SK-N-SH (cell line): ENCODE measurements at places on chromosomes 16 and 17.

DNA sequence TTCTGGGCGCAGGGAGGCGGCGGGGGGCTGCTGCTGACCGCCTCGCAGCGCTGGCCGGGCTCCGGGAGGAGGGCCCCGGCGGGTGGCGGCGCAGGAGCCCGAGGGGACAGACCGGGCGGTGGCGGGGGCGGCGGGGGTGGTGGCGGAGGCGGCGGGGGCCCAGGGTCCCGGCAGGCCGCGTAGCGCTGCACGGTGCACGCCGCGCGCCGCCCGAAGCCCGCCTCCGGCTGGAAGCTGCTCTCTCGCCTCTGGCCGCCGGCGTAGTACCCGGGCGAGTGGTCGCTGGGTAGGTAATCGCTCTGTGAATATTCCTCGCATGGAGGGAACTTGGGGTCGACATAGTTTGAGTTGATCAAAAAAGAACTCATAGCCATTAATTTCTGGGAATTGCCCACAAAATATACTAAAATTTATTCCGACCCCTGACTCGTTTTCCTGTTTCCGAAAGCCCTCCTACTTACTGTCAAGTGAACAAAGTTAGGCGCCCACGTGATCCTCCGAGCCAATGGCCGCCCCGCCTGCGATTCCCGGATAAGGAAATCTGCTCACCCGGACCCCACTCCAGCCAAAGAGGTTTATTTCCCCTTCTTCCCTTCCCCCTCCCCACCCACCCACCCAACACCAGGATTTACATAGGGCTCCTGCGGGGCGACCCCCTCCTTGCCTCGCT, at the start of gene HOXB4:
Gene HOXB4 (minus strand): TSS at position 405 of the 670 bp plus-strand sequence. CDS start 31 bp downstream, at position 374.
- no peak for DNase-seq
- H3K27me3 ChIP-seq = peaks cover 94% of the 10 kb centered on the region
- H3K27ac ChIP-seq = no peak within 1 kb of the TSS
- no peak within 1 kb of the TSS for H3K4me3 ChIP-seq
- no peaks in the 10 kb centered on the region for H3K36me3 ChIP-seq
- no peaks in the 10 kb centered on the region for H3K4me1 ChIP-seq

- peak; percentile 68 for DNase-seq
- peak overlapping the region; percentile 89 for H3K4me3 ChIP-seq
- peaks cover 61% of the 10 kb centered on the region for H3K4me1 ChIP-seq
- no peaks in the 10 kb centered on the region for H3K36me3 ChIP-seq
- H3K27ac ChIP-seq = peak overlapping the region; percentile 95
Observed at GRCh38 chr17:40317345-40317873, 8.4 kb downstream of the RARA start.

DNA sequence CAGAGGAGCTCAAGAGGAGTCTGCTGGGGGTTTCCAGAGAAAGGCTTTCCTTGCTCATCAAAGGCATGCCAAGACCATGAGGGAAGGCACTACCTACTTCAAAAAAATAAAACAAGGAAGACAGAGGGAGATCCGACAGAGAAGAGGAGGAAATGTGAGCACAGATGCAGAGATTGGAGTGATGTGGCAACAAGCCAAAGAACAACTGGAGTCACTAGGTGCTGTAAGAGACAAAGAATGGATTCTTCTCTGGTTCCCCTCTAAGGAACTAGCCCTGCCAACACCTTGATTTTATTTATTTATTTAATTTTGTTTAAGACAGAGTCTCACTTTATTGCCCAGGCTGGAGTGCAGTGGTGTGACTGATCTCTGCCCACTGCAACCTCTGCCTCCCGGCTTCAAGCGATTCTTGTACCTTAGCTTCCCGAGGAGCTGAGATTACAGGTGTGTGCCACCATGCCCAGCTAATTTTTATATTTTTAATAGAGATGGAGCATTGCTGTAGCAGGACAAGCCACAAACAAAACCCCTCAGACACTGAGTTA, 13.8 kb upstream of the ACSF2 start:
- no peak overlapping the region for H3K27ac ChIP-seq
- no peaks in the 10 kb centered on the region for H3K4me1 ChIP-seq
- H3K27me3 ChIP-seq = peaks cover 7% of the 10 kb centered on the region; the same call in 1 of the 2 replicates
- DNase-seq = no peak
- H3K4me3 ChIP-seq = no peak overlapping the region

- H3K36me3 ChIP-seq = no peaks in the 10 kb centered on the region
- no peak for DNase-seq
- H3K4me1 ChIP-seq = no peaks in the 10 kb centered on the region
- H3K27me3 ChIP-seq = no peaks in the 10 kb centered on the region
Observed at GRCh38 chr17:5241861-5242671, 7.4 kb upstream of the SCIMP start.

GRCh38 chr16:1941162-1942046, 1.6 kb downstream of the MSRB1 start:
- DNase-seq = peak; percentile 9
- peak overlapping the region; percentile 91 for H3K4me3 ChIP-seq
- peaks cover 4% of the 10 kb centered on the region for H3K36me3 ChIP-seq
- no peaks in the 10 kb centered on the region; the same call in 1 of the 2 replicates for H3K4me1 ChIP-seq
- no peak overlapping the region for H3K27ac ChIP-seq
